Fibroblast of skin of left biceps (primary cell): ENCODE measurements at places on chromosomes 2 and 18.

- DNase-seq = no peak
Measured at GRCh38 chr18:28831476-28831875, 654.5 kb upstream of the CDH2 start.

- DNase-seq = peak; percentile 31
Measured at GRCh38 chr18:56139792-56140254, 498.6 kb downstream of the TXNL1 start.

DNA sequence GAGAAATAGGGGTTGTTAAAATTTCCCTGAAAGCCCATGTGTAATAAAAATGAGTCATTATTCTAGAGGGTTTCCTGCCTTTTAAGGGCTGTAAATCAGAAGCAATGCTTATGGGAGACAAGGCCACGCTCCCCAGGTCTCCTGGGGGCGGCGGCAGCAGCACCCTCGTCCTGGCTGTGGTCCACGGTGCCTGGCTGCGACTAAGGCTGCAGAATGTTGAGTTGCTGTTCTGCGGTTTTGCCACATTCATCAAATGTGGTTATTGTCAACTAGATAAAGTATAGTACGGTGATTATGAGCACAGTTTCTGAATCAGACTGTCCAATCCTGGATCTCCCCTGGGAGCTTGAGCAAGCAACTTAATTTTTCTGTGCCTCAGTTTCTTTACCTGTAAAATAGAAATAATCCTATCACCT, 11.9 kb upstream of the AGFG1 start:
- DNase-seq = no peak

GRCh38 chr2:64699712-64700111, 46.0 kb upstream of the SERTAD2 start:
- no peak for DNase-seq

- DNase-seq = no peak
Measured at GRCh38 chr2:53768242-53768542, 588 bp downstream of the CHAC2 start.
